ENCODE measurements at places on chromosomes 7 and 10. TPM values are rescaled to one million over a fixed set of nuclear protein-coding genes. Genes with fewer than 3 reads are reported as not detected.

AMZ1 gene
- total RNA-seq = 0.33 TPM

GALNT17 gene
- total RNA-seq = under 0.01 TPM

PDE6C gene
- total RNA-seq = not detected

HIF1AN gene
- total RNA-seq = 10.3 TPM

MAD1L1 gene
- total RNA-seq = 31.8 TPM

DNA sequence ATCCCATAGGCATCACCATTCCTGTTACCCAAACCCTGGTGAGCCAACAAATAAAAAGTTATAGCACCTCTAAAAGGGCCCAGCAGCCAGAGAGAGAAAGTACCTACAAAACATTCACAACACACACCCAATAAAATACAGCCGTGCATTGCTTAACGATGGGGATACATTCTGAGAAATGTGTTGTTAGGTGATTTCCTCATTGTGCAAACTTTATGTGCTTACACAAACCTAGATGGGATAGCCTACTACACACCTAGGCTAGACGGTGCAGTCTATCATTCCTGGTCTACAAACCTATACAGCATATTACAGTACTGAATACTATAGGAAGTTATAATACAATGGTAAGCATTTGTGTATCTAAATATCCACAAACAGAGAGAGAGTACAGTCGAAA lies 44.9 kb upstream of the UCN3 start:
- H3K27me3 ChIP-seq = no peaks in the 10 kb centered on the region
- peaks cover 3% of the 10 kb centered on the region for H3K4me1 ChIP-seq
- no peak for DNase-seq
- no peaks in the 10 kb centered on the region for H3K36me3 ChIP-seq
- no peak overlapping the region for H3K4me3 ChIP-seq

- H3K36me3 ChIP-seq = no peaks in the 10 kb centered on the region
- DNase-seq = no peak
- no peak overlapping the region for H3K27ac ChIP-seq
- H3K4me1 ChIP-seq = peaks cover 2% of the 10 kb centered on the region
Observed at GRCh38 chr10:45586028-45586824, 86.3 kb downstream of the ZFAND4 start.

GRCh38 chr7:80260606-80261005 lies 126.0 kb downstream of the GNAI1 start:
- no peak overlapping the region for H3K27ac ChIP-seq
- no peaks in the 10 kb centered on the region for H3K4me1 ChIP-seq
- no peaks in the 10 kb centered on the region for H3K27me3 ChIP-seq
- no peaks in the 10 kb centered on the region for H3K36me3 ChIP-seq

DNA sequence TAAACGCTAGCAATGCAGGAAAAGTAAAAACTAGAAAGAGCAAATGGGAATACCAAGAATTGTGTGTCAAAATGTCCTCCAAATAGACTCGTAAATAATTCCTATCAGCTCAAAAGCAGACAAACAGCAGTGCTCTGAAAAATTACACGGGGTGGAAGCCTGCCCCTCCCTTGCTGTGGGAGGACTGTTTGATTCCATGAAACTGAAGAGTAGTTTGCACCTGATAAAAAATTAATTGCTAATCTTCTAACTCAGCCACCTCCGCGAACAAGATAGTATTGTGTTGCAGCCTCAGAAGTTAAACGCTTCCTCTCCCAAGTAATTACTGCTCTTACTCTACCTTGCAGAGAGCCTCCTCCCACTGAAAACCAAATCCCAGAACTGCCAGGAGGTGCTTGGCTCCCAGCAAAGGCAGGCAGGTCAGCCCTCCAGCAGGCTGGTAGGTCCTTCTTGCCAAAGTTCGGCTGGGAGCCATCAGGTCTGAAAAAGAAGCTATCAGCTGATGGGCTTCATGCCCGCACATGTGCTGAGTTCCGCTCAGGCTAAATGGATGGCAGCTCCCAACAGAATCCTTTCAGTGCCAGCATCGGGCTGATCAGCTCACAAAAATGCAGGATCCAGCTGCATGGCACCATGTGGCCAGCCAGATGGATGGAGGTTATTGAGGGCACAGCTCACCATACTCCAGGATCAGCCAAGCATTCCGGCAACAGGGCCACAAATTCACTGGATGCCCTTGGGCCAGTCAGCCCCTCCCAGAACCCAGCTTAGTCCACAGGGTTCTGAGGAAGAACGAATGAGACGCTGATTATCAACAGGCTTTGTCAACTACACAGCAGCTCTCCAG lies 37.1 kb downstream of the MAD1L1 start:
- H3K27me3 ChIP-seq = no peaks in the 10 kb centered on the region
- H3K4me1 ChIP-seq = no peaks in the 10 kb centered on the region
- no peak overlapping the region for H3K27ac ChIP-seq
- H3K4me3 ChIP-seq = no peak overlapping the region
- H3K36me3 ChIP-seq = peaks cover 5% of the 10 kb centered on the region
- no peak for DNase-seq

DNA sequence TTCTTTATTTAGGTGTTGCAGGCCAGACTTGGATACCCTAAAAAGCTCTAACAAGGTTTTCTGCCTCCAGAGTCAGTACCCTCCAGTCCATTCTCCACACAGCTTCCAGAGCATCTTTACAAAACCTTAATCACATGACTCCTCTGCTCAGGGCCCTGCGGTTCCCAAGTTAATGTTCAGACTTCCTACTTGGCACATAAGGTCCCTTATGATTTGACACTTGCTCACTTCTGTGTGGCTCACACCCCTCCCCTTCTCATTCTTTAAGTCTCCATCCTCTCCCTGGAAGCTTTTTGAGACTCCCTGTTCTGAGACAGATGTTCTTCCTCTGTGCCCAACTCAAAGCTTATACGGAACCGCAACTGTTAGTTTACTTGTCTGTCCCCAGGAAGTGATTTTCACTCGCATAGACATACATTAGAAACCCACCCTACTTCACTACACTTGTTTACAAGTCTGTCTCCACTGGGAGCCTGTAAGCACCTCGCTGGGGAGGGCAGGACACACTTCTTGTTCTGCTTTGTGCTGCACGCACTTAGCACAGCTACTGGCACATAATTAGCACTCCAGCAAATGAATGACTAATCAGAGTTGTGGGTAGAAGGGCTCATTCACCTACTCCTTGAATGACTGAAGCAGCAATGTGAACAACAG lies 154.3 kb upstream of the LAMB4 start:
- H3K4me1 ChIP-seq = no peaks in the 10 kb centered on the region
- no peaks in the 10 kb centered on the region for H3K27me3 ChIP-seq
- H3K36me3 ChIP-seq = no peaks in the 10 kb centered on the region
- H3K27ac ChIP-seq = no peak overlapping the region
- no peak for DNase-seq

- no peaks in the 10 kb centered on the region for H3K27me3 ChIP-seq
- H3K4me1 ChIP-seq = peaks cover 7% of the 10 kb centered on the region
- H3K27ac ChIP-seq = peak overlapping the region; percentile 61
- H3K4me3 ChIP-seq = no peak overlapping the region
- no peaks in the 10 kb centered on the region for H3K36me3 ChIP-seq
Observed at GRCh38 chr7:158802535-158803366, 26.6 kb downstream of the ESYT2 start.

- H3K4me1 ChIP-seq = no peaks in the 10 kb centered on the region
- H3K27me3 ChIP-seq = no peaks in the 10 kb centered on the region
- no peak overlapping the region for H3K4me3 ChIP-seq
- no peaks in the 10 kb centered on the region for H3K36me3 ChIP-seq
- no peak overlapping the region for H3K27ac ChIP-seq
Observed at GRCh38 chr10:52066383-52066782, 247.7 kb upstream of the DKK1 start.

DNA sequence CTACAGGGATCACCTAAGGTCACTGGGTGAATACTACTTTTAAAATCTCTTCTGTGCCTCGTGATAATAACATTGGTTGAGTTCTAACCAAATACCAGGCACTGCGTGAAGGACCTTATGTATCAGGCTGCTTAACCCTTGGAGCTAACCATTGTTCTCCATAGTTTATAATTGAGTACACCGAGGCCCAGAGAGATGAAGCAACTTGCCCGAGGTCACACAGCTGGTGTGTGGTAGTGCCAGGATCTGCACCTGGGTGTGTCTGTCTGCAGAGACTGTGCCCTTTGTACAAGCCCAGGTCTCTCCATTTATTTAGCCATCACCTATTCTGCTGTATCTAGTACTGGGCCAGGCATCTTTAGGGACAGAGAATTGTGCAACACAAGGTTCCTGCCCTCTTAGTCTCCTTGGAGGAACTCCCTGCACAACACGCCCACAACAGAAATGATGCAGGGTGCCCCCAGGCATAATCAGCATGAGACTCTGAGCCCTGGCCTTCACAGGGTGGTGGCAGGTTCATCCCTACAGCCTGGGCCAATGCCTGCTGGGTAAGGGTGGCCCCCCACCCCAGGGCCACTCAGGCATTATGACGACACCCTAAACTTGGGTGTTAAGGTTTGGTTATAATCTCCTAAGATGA lies 31.5 kb downstream of the UNC5B start:
- peaks cover 25% of the 10 kb centered on the region for H3K4me1 ChIP-seq
- no peak for DNase-seq
- H3K27me3 ChIP-seq = no peaks in the 10 kb centered on the region
- no peaks in the 10 kb centered on the region for H3K36me3 ChIP-seq

DNA sequence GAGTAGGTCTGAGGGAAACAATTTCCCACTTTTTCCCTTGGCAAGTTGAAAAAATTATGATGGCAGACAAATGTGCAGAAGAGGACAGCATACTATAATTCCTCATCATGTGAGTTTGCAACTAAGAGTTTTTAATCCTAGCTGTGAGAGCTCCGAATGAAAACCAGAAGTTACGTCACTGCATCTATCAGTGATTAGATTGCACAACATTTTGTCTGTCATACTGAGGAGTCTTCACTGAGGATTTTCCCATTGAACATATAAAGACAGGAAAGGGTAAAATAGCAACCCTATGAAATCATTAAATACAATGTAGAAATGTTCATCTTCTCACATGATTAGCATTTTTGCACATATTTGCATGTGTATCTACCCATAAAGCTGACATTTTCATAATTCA lies 45.8 kb downstream of the ZNF736 start:
- H3K27ac ChIP-seq = no peak overlapping the region
- no peaks in the 10 kb centered on the region for H3K4me1 ChIP-seq
- DNase-seq = no peak
- no peak overlapping the region for H3K4me3 ChIP-seq
- H3K36me3 ChIP-seq = no peaks in the 10 kb centered on the region
- no peaks in the 10 kb centered on the region for H3K27me3 ChIP-seq

GRCh38 chr7:90678986-90679385 lies 82.9 kb downstream of the CDK14 start:
- H3K4me3 ChIP-seq = no peak overlapping the region
- no peaks in the 10 kb centered on the region for H3K36me3 ChIP-seq
- peaks cover 5% of the 10 kb centered on the region for H3K4me1 ChIP-seq
- H3K27me3 ChIP-seq = no peaks in the 10 kb centered on the region

DNA sequence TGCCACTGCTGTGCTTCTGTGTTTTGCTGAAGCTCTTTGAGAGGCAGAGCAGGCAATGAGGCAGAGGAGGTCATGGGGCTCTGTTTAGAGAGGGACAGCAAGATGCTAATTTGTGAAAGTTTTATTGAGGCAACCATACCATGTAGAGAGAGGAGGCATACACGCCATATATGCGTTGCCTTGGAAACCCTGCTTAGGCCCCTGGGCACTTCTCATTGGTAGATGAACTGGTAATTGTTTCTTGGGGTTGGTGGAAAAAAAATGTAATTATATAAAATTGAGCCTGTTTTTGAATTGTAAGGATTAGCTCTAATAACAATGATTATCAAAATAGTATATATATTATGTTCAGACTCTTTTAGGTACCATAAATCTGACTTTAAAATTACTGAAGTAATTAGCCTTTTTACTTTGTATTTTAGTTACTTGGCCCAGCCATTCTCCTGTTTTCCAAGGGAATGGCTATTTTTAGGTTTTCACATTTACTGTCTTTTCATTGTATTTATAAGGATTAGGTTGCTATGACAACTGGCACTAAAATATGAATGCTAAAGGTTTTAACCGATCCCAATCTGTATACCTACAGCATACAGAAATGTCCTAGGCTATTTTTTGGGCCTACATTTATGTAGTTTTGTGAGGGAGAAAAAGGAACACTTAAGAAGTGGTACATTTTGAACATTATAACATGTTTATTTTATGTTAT lies 52.4 kb downstream of the BZW2 start:
- DNase-seq = no peak
- no peak overlapping the region for H3K4me3 ChIP-seq
- no peaks in the 10 kb centered on the region for H3K27me3 ChIP-seq
- peaks cover 5% of the 10 kb centered on the region for H3K36me3 ChIP-seq
- H3K4me1 ChIP-seq = no peaks in the 10 kb centered on the region

DNA sequence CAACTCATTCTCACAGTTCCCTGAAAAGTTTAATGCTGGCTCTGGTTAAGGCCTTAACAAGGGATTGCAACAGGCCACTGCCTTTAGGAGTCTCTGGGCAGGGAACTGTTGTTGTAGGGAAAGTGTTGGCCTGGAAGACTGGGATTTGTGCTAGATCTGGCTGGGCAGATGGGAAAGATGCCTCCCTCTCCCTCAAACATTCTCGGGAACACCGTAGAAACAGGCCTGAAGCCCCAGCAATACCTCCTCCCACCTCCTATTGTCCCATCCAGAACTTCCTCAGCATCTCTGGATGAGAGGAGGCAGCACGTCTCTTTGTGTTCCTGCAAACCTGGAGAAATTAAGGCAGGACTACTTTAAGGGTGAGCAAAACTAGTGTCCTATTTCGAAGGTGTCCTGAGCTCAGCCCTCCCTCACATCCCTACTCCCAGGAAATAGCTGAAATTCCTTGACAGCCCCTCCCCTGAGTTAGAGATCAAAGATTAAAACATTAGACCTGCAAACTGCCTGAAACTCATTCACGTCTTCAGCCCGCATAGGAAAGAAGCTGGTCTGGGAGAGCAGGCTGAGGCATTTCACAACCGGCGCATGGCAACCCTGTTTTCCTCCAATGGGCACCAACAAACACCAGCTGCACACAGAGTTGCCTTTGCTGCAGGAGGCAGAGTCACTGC lies 10.9 kb upstream of the MAP3K8 start:
- H3K27me3 ChIP-seq = no peaks in the 10 kb centered on the region
- DNase-seq = peak; percentile 77
- no peak overlapping the region for H3K4me3 ChIP-seq

DNA sequence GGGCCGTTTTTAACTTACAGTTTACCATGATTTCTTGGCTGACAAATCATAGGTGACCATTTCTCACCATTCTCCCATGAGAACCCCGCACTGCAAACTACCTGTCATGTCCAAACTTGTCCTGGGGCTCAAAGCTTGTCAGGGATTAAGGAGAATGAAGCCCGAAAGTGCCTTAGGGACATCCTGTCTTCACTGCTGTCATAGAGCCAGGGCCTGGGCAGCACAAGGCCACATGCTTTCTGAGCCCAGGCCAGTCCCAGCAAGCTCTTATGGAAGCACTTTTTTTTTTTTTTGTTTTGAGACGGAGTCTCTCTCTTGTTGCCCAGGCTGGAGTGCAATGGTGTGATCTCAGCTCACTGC lies 33.9 kb downstream of the CCM2 start:
- H3K27ac ChIP-seq = peak overlapping the region; percentile 5
- no peaks in the 10 kb centered on the region for H3K4me1 ChIP-seq
- peaks cover under 1% of the 10 kb centered on the region for H3K36me3 ChIP-seq
- DNase-seq = no peak
- H3K27me3 ChIP-seq = no peaks in the 10 kb centered on the region
- H3K4me3 ChIP-seq = no peak overlapping the region

Data from fibroblast of lung (primary cell).